ENCODE measurements at places on chromosomes 5 and 9.

DNA sequence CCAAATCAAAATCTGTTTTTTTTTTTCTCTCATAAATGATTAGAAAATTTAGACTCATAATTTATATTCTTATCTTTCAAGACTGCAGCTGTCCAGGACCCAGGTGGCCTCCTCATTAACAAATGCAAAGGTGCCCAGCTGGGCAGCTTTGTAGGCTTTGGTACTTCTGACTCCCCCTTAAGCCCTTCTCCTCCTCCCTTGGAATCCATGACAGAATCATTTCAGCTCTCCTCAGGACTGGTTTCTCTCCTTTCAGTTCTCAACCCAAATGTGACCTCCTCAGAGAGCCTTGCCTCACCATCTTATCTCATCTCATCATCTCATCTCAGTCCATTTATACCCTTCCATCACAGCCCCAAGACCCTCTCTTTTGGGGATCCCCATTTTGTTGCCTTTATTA is 221.7 kb downstream of the KIAA0825 start:
- no peak for DNase-seq

DNA sequence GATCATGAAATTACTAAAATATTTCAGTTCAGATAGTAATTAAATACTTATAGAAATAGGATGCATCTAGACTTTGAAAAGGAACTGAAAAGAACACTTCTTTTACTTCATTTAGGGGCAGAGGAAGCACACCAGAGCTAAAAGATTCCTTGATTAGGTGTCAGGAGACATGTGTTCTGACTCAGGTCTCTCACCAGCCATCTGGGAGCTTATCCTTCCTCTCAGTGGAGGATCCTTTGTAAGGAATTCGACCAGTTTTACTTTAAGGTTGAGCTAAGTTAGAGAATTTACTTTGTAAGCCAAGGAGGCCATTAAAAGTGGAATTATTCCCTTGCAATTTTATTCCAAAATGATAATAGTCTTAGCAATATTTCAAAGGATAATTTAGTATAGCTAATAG is 16.7 kb downstream of the VCAN start:
- DNase-seq: no peak

DNA sequence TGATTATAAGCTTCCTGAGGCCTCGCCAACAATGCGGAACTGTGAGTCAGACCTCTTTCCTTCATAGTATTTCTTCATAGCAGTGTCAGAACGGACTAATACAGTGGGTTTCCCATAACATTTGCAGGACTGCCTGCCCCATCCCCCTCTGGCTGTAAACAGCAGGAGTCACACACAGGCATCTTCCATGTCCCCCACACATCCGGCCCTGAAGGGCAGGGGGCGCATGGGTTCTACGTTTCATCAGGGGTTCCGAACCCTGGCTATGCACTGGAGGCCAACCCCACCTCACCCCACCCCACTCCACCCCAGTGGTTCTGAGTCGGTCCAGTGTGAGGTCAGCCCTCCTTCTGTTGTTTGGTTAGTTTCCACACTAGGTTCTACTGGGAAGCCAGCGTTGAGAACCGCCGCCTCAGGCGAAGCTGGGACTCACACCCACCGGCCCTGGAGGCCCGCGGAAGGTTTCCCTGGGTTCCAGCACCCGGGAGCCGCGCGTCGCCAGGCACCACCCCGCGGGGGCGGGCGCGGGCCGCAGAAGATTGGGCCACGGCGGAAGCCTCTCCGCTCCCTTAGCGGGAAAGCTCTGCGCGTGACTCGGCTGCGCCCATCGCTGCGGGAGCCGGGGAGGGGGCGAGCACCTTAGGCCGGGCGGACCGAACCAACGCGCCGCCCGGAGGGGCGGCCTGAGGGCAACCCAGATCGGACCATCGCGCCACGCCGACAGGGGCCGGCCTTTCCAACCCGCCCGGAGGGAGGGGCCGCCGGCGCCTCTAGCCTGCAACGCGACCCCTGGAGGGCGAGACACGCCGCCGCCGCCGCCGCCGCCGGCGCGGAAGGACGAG is at the start of gene RUSC2:
Gene RUSC2, plus strand, starts transcription at position 799 of the 842 bp plus-strand sequence. CDS start 56,411 bp downstream, outside the sequence.
- DNase-seq: peak; percentile 70

- DNase-seq: no peak
Measured at GRCh38 chr9:83473488-83473971, 64.7 kb downstream of the FRMD3 start.

DNA sequence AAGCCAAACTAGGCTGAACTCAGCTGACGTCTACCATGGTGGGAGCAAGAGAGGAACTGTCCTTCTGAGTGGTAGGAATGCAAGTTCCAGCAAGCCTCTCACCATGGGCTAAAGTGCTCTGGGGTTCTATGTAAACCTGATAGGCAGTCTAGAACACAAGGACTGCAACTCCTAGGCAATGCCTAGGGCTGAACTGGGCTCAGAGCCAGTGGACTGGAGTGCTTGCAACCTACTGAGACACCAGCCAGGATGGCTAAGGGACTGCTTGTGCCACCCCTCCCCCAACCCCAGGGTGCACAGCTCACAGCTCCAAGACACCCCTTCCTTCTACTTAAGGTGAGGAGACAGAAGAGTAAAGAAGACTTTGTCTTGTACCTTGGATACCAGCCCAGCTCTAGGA is 12.1 kb upstream of the RCL1 start:
- DNase-seq: no peak

DNA sequence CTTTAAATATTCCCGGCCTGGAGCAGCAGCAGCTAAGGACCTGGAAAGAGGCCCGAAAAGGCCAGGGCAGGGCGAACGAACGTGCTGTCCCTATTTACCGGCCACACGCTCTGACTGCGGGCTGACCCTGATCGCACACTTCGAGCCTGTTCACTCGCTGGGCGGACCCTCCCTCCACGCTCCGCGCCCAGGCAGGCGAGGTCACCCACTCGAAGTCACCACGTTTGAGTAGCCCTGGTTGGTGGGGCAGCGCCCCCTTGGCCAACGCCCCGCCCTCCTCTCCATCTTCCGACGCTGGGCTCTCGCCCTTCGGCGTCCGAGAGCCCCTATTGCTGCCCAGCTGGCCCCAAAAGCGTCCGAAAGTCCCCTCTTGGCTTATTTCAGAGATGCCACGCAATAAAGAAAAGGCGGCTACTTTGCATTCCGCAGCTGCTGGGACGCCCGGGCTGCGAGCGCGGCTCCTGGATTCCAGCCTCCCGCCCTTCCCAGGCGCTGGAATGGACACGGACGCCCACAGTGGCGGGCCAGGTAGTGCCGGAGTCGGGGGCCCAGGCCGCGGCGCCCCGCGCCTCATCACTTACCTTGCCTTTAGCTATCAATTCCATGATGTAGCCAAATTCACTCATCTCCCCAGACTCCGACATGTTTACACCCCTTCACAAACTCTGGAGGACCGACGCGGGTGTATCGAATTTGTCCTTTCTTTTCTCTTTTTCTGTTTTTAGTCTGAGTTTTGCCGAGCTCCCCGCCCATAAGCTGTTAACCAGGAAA is 9.9 kb upstream of the TRIM36 start:
- DNase-seq: no peak

DNA sequence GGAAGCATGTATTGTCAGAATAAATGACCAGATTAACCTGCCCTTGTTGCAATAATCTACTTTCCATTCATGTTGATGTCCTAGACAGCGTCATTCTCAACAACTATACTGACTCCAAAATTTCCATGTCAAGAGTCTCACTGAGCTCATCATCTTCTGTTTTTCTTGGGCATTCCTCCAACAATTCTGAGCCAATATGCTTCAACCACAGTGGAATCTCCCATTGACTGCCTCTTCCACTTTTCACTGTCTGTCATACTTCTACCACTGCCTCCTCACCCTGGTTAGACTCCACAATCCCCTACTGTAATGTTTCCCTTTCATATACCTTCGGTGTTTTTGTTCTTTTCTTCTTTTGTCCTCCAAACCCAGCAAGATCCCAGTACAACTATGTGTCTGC is 162.8 kb downstream of the TLE1 start:
- no peak for DNase-seq

GRCh38 chr5:43772764-43773477 is 169.9 kb downstream of the NNT start:
- DNase-seq: no peak

DNA sequence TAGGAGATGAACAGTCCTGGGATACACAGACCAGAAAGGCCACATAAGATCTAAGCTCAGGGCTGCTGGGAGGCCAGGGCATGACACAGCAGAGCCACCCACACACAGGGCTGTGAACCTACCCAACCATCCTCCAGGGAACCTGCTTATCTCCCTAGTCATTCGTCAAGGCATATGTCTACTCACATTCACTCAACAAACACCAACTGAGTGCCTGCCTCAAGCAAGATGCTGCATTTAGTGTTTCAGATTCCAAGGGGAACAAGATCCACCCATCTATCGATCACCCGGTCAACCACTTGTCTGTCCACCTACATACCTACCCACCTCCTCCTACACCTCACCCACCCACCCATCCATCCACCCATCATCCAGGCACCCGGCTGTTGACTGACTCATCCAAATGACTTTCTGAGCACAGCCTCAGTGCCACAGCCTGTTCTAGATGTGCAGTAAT is 1.9 kb downstream of the DPM2 start:
- DNase-seq: peak; percentile 46

DNA sequence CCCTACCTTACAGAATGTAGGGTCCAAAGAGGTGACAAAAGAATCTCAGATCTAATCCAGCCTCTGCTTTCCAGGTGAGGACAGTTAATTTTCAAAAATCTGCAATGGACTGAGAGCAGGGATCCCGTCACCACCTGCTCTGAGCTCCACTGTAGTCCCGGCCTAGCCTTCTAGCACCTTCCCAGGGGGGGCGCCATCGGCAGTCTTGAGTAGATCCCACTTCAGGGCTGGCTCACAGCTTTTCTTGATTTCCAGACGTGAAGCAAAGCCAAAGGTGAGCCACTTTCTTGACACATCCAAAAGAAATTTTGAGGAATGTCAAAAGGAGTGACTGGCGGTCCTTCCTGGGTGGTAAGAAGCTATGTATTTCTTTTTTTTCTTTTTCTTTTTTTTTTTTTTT is 114.1 kb downstream of the SYK start:
- no peak for DNase-seq

DNA sequence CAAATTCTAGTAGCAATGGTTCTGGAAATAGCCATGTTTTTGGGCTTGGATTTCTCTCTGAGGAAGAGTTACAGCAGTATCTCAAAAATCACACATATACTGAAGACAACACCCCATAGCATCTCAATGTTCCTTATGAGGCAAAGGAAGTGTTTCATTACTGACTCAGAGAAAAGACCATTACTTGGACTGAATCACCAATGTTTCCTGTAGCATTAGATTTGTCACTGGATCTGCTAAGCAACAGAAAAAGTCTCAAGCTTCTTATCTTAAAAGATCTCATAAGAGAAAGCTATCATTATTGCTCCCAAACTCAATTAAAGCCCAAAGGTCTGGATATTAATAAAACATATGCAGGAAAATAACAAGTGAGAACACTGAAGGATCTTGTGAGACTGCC is 272.4 kb downstream of the ADAMTS6 start:
- no peak for DNase-seq

DNA sequence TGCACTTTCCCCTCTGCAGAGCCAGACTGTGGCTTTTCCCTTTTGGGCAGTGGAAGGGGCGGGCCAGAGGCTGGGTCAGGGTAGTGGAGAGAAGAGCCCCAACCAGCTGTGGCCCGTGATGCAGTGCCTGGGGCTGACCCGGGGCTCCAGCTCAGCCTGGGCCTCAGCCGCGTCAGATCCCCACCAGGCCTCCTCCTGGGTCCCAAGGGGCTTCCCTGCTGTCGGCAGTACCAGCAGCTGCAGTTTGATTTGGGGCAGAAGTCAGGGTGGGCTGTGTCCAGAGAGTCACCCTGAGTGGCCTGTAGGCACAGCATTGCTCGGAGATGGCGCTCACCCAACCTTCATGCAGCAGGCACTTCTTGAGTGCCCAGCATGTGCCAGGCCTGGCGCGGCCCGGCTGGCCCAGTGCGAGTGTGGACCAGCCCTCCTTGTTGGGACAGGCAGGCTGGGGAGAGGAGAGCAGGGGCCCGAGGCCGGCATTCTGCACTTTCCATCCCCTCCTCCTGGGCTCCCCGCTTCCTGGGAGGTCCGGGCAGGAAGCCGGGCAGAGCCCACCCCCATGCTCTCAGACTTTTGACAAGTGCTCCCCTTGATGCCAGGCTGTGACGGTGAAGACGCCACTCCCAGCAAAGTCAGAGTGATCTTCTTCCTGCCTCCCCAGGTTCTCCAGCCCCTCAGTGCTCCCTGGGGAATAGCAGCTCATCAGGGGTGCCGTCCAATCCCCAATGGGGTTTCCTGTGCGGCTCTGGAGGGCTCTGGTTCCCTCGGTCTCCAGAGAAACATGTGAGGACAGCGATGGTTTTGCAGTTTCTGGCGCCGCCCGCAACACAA is 88.3 kb upstream of the COL5A1 start:
- no peak for DNase-seq

DNA sequence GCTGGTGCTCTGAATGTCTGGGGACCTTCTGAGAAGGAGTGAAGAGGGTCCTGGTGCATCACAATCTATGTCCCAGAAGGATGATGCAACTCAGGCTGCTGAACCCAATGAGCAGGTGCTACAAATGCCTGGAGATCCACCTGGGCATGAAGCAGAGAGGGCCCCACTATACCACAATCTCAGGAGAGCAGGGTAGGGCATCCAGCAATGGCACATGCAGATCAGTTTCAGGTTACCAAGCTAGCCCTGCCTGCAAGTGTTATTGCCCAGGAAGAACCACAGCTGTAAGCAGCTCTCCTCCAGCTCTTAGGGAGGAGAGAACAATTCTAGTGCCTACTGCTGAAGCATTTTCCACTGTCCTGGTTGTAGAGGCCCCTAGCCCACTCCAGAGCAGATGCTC is 389.2 kb upstream of the TNC start:
- DNase-seq: no peak

GRCh38 chr5:143767162-143767561 is 44.8 kb upstream of the HMHB1 start:
- no peak for DNase-seq

DNA sequence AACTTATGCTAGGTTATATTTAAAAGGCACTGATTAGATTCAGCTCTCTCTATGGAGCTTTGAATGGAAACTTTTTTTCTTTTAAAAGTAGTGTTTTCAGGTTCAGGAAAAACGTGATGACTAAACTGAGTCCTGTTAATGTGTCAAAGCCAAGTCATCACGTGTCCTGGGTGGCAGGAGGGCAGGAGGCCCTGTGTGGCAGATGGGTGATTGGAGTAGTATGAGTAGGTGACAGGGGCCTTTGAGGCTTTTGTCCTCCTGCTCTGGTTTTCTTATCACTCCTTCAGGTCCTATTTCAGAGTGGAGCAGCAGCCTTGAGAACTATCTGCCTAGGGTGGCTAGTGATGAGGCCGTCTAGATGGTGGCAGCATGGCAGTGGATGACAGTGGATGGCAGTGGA is 17.7 kb upstream of the CARTPT start:
- no peak for DNase-seq

GRCh38 chr5:96431376-96432187 is 1.5 kb downstream of the PCSK1 start:
- DNase-seq: no peak

GRCh38 chr9:18595597-18595996 is 121.6 kb downstream of the ADAMTSL1 start:
- DNase-seq: no peak

GRCh38 chr9:109913461-109913810 is 133.4 kb downstream of the PALM2AKAP2 start:
- DNase-seq: no peak

DNA sequence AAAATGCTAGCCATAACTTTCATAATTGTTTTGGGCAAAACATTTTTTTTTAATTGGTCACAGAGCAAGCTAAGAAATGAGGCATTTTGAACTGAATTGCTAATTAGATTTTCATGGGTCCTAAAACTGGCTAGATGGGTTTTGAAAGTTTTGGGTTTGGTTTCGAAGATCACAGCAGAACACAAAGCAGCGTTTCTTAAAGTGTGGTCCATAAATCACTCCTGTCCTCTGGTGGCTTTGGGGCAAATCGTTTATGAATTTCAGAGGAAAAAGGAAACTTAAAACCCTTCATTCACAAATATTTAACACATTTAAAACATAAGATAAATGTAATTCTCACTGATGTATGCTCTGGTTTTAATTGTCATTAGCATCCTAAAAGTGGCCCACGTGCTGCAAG is 503.7 kb downstream of the SPATA31D1 start:
- DNase-seq: no peak

Data from caudate nucleus (tissue), 63 donors.